SW 1271 (cell line): ENCODE measurements at places on chromosomes 4 and X.

DNA sequence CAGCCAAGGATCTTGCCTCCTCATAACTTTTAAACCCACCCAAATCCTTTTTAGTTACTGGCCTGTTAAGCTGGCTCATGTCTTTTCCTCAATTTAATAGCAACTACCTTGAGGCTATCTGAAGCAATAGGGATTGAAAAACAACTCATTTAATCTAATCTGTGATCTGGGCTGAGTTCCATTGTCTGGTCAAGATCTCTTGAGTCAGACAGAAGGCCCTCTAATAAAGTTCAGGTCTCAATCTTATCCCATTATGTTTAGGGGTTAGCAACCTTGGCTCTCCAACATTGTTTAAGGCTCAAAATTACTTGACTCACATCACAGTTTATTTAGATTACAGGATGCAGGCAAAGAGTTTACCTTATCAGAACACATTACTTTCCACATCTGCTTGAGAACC is 436.1 kb downstream of the ANKRD50 start:
- no peak for DNase-seq

- DNase-seq: no peak
These were observed 395.9 kb downstream of the GPAT3 start for GRCh38 chr4:83931659-83932438.

DNA sequence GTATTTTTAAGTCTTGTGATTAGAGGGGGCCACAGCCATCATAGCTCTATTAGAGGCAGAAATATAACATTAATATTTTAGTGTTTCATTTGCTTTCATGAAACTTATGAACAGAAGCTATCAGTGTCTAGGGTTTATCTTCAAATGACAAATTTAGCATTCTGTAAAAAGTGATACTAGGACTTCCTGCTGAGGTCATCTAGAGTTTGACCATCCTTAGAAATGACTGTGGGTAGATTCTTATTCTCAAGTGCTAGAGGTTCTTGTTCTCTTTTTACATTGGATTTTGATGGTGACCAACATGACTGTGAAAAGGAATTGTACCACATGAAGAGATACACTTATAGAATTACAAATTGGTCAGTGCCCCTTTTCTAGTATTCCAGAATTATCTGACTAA is 568.6 kb downstream of the RPA4 start:
- DNase-seq: no peak

GRCh38 chr4:159023741-159024140 is 79.1 kb upstream of the RAPGEF2 start:
- no peak for DNase-seq

- no peak for DNase-seq
These were observed 51.7 kb downstream of the TBCK start for GRCh38 chr4:106264331-106264728.

DNA sequence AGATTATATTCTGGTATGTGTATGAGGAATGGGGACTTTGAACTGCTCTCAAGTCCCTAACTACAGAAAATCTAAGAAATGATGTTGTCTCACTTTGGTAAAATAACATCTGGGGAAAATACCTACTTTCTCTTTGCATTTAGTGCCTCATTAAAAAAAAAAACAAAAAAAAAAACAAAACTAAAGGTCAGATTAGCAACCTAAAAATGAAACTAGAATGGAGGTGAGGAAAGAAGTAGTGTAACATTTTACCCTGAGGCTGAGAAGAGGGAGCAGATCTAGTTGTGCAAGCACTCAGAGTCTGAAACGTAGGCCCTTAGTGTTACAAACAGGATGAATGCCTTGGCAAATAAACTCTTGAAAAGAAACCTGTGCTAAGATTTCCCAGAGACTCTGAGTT is 56.0 kb downstream of the VGLL1 start:
- no peak for DNase-seq

GRCh38 chr4:165364452-165365080 is 14.2 kb upstream of the CPE start:
- no peak for DNase-seq

DNA sequence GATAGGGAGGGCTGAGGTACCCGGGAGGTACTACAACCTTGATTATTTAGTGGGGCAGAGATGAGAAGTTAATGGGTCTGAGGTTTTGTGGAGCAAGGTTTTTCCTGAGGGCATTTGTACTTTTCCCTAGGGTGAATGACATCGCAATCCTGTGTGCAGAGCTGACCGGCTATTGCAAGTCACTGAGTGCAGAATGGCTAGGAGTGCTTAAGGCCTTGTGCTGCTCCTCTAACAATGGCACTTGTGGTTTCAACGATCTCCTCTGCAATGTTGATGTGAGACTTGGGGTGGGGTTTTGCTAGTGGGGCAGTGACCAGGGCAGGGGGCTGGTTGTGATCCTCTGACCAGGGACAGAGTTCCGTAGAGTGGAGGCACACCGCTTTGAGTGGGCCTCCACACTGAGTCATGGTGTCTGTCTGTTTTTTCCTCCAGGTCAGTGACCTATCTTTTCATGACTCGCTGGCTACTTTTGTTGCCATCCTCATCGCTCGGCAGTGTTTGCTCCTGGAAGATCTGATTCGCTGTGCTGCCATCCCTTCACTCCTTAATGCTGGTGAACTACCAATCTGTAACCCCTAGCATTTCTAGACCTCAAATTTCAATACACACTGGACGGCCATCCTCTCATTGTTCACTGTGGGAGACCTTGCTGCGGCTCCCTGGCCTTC is 9.9 kb downstream of the MED12 start:
- no peak for DNase-seq

DNA sequence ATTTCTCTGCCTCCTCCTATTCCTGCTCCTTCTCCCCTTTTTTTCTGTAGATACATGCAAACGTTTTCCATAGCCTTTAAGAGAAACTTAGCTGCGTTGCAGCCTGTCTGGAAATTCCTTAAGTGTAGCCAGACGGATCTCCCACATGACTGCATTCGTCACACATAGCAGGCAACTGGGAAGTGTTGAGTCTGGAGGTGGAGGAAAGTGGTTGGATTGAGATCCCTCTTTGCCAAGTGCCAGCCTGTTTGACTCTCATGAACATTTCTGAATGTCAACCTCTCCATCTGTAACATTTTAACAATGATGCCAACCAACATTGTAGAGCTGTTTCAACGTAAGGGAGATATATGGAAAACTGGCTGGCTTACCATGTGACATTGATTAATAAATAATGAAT is 45.1 kb upstream of the FAM9A start:
- no peak for DNase-seq

- DNase-seq: no peak
These were observed 11.8 kb downstream of the HTN1 start for GRCh38 chr4:70062000-70062399.

DNA sequence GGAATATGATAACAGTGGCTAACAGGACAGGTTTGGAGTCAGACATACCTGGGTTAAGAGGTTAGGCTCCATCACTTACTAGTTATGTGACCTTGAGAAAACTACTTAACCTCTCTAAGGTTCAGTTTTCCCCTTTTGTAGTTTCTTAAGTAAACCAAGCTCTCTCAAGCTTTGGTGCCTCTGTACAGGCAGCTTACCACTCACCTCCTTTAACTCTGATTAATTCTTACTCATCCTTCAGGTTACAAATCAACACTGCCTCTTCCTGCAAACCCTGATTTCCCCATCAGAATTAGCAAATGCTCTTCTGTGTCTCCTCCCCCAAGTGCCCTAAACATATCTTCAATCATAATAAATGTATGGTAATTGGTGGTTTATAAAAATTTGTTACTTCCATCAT is 3.5 kb upstream of the SERTM2 start:
- DNase-seq: no peak

DNA sequence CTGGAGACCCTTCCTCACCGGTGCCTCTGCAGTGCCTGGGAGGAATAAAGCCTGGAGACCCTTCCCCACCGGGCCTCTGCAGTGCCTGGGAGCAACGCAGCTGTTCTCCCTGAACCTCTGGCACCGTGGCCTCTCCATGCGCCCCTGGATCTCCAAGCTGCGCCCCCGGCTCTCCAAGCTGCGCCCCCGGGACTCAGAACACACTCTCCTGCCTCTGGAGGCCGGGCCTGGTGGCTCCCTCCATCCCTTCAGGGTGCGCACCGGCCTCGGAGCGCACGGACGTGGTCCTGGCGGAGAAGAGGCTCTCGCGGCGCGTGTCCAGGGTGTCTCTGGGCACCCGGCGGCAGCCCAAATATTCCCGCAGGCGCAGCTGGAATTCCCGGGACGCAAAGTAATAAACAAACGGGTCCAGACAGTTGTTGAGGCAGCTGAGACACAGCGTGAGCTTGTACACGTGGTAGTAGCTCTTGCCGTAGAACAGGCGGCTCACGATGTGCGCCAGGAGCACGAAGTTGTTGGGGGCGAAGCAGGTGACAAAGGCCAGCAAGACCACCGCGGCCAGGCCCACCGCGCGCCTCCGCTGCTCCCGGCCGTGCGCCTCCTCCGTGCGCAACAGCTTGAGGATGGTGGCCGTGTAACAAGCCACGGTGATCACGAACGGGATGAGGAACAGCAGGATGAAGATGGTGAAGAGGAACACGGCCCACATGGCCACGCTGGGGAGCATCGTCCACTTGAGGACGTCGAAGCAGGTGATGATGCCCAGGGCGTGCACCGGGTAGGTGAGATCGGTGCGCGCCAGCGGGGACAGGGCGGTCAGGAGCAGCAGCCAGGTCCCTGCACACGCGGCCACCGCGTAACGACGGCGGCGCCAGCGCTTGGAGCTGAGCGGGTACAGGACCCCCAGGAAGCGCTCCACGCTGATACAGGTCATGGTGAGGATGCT is 12.8 kb upstream of the ASMTL start:
- no peak for DNase-seq

DNA sequence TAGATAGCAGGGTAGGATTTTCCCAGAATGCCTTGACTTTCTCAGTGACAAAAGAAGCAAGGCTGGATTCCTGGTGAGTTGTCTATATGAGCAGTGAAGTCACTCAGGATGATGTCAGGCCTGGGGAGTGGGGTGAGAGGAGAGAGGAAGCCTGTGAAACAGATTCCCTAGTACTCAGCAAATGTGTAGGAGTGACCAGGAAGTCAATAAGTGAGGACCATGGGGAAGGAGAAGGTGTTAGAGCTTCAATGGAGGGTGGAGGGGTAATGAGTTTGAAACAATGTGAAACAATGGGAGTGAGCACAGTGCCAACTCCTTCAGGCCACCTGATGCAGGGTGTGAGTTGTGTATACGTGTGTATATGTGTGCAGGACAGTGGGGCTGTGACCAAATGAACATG is 2.4 kb upstream of the SLC9A6 start:
- no peak for DNase-seq

DNA sequence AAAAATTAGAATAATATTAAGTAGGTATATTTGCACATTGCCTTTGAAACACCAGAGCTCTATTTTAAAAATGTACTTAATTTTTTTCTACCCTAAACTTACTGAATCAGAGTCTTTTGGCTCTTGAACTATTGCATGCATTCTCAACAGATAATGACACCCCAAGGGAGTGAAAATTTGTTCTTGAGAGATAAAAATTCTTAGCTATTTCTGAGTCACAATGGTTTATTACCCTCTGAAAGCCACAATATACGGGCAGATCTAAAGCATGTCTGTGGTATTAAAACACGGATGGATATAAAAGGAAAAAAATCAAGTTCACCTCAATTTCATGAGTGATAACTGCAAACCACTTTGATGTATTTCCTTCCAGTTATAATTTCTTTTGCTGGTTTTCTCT is 636.3 kb upstream of the FTHL17 start:
- DNase-seq: no peak

GRCh38 chrX:17081511-17081910 is 135.1 kb downstream of the REPS2 start:
- DNase-seq: no peak

DNA sequence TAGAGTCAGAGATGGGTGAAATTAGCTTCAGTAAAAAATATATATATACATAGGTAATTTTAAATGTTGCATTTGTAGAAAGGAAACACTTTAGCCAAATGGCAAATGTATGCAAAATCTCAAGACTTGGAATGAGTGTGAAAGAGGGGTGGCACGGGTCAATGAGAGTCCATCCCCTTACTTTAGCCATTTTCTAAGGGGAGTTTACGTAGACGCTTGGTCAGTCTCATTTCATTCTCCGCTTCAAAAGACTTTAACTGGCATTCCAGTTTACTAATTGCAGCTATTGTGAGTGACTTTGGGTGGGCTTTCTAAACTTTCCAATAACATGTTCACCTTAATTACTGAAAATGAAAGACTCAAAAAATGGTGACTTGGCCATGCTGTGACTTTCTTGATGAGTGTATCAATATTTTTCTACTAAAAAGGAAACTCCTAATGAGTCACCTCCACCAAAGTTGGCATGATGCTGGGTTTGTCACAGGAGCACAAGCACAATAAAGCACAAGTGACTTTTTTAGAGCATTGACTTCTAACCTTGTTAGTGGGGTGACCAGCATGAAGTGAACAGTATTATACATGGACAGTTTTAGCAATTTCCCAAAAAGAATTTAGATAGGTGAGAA is 356.0 kb upstream of the RASGEF1B start:
- DNase-seq: no peak

- DNase-seq: no peak
These were observed 206.6 kb upstream of the GYPA start for GRCh38 chr4:144347121-144347520.

DNA sequence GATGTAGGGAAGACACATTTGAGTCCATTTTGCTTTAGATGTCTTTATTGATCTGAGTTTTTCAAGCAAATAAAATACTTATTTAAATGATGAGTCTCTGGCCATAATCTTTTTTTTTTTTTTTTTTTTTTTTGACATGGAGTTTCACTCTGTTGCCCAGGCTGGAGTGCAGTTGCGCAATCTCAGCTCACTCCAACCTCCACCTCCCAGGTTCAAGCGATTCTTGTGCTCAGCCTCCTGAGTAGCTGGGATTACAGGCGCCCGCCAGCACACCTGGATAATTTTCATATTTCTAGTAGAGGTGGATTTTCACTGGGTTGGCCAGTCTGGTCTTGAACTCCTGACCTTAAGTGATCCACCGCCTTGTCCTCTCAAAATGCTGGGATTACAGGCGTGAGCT is 194.5 kb upstream of the MAD2L1 start:
- DNase-seq: no peak

- peak; percentile 8 for DNase-seq
These were observed 250.1 kb downstream of the SNCA start for GRCh38 chr4:89586864-89587263.

DNA sequence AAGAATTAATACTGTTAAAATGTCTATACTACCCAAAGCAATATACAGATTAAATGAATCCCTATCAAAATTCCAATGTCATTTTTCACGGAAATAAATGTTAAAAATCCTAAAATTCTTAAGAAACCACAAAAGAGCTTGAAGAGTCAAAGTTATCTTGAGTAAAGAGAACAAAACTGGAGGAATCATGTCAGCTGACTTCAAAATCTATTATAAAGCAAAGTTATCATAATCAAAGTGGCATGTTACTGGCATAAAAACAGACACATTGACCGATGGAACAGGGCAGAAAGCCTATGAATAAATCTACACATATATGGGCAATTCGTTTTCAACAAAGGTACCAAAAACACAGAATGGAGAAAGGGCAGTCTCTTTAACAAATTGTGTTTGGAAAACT is 579.0 kb downstream of the INPP4B start:
- no peak for DNase-seq

- no peak for DNase-seq
These were observed 3.2 kb downstream of the CXorf38 start for GRCh38 chrX:40644176-40644575.
